ENCODE measurements at places on chromosomes 13 and 19.

DNA sequence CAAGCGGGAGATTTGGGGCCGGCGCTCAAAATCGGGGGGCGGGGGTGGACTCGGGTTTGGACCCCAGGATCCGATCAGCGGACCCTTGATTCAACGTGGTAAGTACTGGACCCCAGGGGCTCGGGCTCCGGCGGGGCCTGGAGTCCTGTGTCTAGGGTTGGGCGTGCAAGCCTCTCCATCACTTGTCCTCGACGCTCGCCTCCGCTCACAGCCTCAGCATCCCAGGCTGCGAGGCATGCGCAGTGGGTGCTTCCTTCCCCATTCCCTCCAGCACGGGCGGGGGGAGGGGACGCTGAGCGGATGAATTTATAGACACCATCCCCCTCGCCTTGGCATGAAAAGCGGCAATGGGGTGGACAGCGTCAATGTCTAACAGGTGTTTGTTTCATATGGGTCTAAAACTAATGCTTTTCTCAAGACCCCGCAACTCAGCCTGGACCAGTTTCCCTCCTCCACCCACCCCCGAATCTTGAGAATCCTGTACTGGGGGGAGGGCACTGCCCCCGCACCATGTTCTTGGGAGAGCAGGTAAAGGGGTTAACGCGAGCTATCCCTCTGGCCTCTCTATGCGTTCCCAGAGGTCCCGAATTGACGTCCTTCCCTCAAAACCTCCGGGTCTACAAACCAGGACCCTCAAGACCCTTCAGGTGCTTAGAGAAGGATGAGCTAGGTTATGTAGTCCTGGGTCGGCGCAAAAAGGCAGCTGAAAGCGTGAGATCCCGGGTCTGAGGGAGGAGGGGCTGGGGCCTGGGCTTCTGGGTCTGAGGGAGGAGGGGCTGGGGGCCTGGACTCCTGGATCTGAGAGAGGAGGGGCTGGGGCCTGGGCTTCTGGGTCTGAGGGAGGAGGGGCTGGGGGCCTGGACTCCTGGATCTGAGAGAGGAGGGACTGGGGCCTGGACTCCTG lies 579 bp downstream of the CPT1C start:
- DNase-seq = no peak

- no peak for DNase-seq
Measured at GRCh38 chr19:43546581-43546980, 13.6 kb downstream of the ZNF575 start.

GRCh38 chr13:109919715-109920375 lies 133.5 kb upstream of the IRS2 start:
- no peak for DNase-seq

DNA sequence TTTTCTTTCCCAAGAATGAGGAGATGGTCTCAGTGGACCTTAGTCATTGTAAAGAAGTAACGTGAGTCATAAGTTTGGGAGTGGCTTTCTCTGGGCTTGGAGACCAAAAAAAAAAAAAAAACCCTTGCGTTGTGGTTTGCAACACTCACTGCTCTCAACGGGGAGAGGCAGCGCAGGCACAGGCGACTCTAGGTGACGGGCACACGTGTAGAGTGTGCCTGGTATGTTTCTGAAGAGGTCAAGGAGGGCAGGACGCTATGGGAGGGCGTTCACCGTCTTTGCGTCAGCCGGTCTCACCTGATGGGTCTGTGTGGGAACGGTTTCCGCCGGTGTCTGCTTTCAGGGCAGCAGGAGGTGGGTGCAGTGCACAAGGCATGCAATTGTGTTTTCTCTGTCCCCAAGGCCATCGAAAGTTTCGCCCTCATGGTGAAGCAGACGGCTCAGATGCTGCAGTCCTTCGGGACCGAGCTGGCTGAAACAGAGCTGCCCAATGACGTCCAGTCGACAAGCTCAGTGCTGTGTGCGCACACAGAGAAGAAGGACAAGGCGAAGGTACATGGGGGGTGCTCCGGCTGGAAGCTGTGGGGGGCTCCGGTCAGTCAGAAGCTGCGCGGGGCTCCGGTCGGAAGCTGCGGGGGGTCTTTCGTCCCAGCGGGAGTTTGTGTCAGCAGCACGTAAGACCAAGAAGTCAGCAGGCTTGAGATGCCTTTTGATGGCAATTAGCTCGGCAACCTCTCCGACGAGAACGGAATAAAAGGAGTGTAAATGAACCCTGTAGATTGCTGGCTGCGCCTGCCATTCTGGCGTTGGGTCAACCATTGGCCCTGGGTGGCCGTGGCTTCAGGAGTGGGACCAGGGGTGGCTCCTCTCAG lies 40.8 kb upstream of the F7 start:
- no peak for DNase-seq

DNA sequence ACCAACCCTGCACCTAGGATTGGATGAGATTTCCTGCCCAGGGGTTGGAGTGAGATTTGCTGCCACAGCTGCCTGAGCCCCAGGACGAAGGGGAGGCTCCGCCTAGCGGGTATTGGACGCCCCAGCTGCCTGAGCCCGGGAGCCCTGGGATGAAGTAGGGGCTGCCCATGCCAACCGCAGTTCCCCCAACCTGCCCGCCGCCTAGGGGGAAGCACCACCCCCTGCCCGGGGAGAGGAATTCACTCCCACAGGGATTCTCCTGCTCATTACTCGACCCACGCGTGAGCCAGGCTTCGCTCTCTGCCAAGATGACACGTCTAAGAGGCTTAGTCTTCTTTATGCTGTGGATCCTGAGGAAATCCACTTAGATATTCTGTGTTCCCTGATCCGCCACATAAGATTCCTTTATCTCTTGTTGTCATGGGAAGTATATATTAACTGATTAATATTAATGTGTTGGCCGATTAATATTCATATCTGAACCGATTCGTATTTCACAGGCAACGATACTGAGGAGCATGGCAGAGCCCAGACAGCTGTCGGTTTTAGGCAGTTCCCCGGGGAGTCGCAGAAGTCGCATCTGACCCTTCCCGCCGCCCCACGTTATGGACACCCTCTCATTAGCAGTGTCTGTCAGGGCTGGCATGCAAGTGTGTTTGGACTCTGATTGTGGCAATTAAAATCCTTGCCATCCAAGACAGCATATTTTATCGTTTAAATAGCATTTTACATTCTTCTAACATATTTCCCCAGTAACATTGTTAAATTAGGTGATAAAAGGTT lies 44.5 kb upstream of the KCTD15 start:
- DNase-seq = no peak

DNA sequence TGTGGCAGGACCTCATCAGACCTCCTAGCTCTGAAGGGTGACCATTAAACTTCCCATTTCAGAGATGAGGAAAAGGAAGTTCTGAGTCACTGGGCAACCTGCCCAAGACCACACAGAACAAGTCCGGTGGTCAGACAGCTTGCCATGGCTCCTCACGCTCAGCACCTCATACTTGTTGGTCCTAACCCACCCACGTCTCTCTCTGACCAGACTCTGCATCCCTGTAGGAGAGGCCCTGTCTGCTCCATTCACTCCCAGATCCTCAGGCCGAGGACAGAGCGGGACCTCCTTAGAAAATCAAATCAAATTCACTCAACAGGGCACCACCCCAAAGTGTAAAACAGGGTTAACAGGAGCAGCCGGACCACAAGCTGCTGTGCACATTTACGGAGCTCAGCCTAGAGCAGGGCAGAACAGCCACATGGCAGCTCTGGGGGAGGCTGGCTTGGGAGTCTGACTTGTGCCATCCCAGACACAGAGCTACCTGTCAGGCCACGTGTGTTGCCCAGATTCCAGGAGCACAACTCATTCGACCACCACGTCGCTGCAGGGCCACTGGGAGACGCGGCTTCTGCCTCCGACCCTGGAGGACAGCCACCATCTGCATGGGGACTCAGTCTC lies 1.7 kb downstream of the MIER2 start:
- DNase-seq = no peak

- DNase-seq = no peak
Measured at GRCh38 chr13:44386913-44387556, 13.4 kb downstream of the SERP2 start.

- DNase-seq = no peak
Measured at GRCh38 chr19:56076498-56076897, 44.6 kb downstream of the ZNF787 start.

GRCh38 chr19:34480971-34481841 lies at the start of gene WTIP:
TSS of gene WTIP (plus strand) at chr19:34481758. CDS start at chr19:34481975, 217 bp downstream.
- DNase-seq = no peak

DNA sequence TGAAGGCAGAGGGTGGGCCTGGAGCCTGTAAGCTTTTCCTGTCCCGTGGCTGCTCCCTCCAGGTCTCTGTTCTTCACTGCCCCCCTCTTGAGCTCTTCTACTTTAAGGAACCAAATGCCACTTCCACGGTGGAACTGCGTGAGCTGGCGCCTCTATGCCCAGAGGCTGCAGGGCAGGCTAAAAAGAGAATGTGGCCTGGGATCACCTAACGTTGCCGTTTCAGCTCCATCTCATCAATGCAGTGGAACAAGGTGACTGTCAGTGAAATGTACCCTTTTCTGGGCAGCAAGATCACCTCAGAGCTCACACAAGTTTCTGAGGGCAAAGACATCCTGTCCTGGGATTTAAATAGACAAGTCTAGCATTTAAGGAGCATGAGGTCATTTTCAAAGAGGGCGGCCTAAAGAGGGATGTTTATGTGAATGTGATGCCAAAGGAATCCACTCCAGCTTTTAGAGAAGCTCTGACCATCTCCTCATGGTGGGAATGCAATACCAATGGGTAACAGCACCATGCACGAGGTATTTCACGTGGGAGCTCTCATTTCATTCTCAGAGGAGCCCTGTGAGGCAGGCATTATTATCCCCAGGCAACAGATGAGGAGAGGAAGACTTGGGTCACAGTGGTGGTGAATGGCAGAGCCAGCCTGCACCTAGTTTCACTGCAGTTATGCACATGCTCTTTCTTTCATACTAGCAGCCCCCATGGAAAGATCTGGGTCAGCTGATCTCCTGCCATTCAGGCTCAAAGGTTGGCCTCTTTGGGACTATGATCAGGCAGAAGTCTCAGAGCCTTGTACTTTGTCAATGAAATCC lies 39.3 kb downstream of the RGCC start:
- no peak for DNase-seq

DNA sequence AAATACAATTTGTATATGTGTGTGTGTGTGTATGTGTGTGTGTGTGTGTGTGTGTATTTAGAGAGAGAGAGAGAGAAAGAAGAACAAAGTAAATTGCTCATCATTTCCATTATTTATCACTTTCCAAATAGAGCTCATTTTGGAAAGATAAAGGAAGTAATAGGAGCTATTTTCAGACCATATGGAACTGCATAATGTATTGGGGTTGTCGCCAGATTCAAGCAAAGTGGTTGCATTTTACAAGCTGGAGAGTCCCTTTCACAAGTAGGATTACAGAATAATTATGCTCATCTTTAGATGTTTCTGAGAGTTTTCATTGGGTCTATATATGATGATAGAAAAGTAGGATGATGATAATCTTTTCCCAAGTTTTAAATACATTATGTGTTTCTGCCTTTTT lies 842.7 kb upstream of the SLC10A2 start:
- no peak for DNase-seq

- no peak for DNase-seq
Measured at GRCh38 chr13:32976056-32976805, 40.0 kb upstream of the KL start.

DNA sequence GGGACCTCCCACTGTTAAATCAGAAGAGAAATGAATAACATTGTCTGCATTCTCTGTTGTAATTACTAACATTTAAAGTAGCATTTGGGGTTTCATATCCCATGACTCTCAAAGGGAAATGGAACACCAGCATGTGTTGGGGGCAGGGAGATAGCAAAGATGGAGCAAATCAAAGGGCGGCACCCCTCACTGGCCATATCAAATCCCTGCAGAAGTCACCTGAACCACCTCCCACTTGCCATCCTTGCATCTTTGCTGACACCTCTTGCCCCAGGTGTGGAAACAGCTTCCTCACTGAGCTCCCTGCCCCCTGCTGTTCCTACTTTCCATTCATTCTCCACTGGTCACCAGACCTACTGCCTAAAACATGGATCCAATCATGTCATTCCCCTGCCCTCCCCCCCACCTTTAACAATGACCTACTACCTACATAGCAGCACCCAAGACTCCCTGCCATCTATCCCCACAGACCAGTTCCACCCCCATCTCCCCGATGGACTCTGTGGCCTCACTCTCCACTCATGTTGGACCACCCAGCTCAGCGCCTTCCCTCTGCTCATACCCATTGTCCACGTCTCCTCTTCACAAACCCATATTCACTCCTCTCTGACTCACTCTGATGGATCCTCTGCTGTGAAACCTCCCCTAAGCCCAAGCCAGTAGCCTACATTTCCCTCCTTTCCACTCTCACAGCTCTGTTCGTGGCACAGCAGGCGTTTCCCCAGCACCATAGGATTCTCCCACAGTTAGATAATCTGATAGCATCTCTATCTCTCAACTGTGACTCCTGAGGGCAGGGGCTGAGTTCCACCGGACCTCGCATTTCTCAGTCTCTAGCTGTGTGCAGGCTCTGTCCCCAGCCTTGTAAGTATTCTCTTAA lies 55.9 kb downstream of the DLEU7 start:
- no peak for DNase-seq

- no peak for DNase-seq
Measured at GRCh38 chr13:52345631-52346251, 60.2 kb downstream of the THSD1 start.

- no peak for DNase-seq
Measured at GRCh38 chr19:19594381-19594780, 24.1 kb downstream of the PBX4 start.

DNA sequence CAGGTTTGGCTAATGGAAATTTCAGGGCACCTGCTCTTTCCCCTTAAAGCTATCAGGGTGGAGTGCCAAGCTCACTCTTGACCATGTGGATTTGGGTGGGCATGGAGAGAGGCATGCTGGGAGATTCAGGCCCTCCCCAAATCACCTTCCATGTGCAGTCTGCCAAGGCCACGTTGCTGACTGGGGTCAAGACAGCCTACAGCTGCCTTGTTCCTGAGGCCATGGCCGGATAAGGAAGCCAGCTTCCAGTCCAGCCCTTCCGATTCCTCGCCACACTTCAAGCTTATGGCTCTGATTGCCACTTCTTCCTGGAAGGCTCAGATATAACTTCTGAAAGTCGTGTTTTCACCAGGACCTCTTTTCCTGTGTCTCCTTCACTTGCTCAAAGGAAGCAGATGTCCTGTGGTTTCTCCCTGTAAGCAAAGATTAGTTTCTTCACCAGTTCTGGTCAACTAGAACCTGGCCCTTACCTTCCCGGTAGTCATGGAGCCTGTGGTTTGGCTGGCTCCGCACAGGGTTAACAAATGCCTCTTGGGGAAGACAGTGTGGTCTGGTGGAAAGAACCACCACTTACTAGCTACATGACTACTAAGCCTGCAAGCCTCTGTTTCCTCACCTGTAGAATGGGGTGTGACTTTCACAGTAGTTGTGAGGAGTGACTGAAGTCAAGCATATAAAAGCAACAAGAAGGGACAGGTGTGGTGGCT lies 16.1 kb upstream of the TPT1 start:
- no peak for DNase-seq

GRCh38 chr13:44221657-44222056 lies 152.0 kb upstream of the SERP2 start:
- DNase-seq = no peak

- DNase-seq = no peak
Measured at GRCh38 chr19:52948025-52948770, 14.5 kb downstream of the ZNF816 start.

DNA sequence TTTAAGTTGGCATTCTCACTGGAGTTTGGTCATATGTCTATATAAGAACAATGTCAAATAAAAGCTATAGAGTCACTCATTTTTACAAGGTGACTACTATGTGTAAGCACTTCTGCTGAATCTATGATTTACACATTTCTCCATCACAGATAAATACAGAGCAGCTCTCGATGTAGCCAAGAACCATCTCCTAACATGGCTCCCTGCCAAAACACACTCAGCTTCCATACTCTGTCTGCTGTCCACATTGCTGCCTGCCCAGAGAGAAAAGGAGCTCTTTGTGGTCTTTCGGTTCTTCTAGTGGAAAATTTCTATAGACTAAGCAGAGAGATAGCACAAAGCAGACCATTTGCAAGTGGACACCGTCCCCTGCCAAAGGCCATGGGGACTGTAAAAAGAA lies 190.9 kb upstream of the KLF12 start:
- DNase-seq = no peak
